ENCODE measurements at places on chromosomes 13 and 19. TPM values are rescaled to one million over a fixed set of nuclear protein-coding genes. Genes with fewer than 3 reads are reported as not detected.
A peak's percentile ranks its signal among the peaks of the same experiment; 100 is the strongest.

PNMA8A gene
- not detected for total RNA-seq

OR7A5 gene
- not detected for total RNA-seq

ETHE1 gene
- total RNA-seq: 20.2 TPM

SIGLEC11 gene
- not detected for total RNA-seq

ZNF540 gene
- total RNA-seq: 12.0 TPM

ZNF761 gene
- total RNA-seq: 4.5 TPM

GJB2 gene
- 0.25 TPM for total RNA-seq

SIGLEC9 gene
- 0.36 TPM for total RNA-seq

APOC4 gene
- not detected for total RNA-seq

CD33 gene
- 1.7 TPM for total RNA-seq

- no peaks in the 10 kb centered on the region for H3K36me3 ChIP-seq
- H3K4me3 ChIP-seq: no peak overlapping the region
- H3K27me3 ChIP-seq: no peaks in the 10 kb centered on the region
- no peaks in the 10 kb centered on the region for H3K4me1 ChIP-seq
- no peak for DNase-seq
- H3K27ac ChIP-seq: no peak overlapping the region
These were observed 144.7 kb downstream of the MTUS2 start for GRCh38 chr13:28964803-28965202.

DNA sequence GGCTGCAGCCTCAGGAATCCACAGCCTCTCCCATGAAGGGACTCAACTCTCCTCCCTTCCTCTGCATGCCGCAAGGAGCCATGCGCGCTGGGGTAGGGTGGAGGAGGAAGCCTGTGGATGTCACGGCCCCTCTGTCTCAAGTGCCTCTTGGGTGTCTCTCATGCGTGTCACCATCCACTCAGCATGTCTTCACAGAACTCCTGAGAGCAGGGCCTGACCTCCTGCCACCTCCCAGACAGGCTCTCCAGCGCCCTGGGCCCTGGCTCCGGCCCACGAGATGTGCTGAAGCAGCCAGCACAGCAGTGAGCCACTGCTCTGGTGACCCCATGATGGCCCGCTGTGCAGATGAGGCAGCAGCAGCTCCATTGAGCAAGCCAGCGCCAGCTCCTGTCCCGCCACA lies 25.9 kb upstream of the SPACA7 start:
- peaks cover 18% of the 10 kb centered on the region for H3K27me3 ChIP-seq
- H3K36me3 ChIP-seq: no peaks in the 10 kb centered on the region
- no peak overlapping the region for H3K4me3 ChIP-seq
- H3K27ac ChIP-seq: no peak overlapping the region
- DNase-seq: no peak

DNA sequence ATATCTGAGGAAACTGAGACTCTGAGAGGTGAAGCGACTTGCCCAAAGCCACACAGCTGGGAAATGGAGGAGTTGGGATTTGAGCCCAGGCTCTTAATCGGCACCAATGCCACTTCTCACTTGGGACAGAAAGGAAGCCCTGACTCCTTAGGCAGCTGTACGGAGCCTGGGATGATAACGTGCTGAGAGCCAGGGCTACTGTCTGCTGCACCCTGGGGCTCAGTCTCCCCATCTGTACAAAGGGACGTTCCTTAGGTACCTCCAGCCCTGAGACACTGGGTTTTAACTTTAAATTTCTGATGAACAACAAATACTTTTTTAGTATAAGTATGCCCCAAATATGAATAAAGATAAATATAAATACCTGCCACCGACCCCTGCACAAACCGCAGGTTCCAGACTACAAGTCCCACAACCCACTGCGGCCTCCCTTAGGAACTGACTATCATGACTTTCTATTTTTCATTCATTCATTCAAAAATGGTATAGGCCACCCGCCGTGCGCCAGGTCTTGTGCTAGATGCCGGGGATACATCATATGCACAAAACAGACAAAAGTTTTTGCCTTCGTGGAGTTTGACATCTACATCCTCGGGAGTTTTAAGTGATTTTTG lies 776 bp upstream of the NCLN start:
- DNase-seq: no peak
- no peaks in the 10 kb centered on the region for H3K27me3 ChIP-seq
- peak overlapping the region; percentile 59 for H3K4me3 ChIP-seq
- peaks cover 87% of the 10 kb centered on the region for H3K4me1 ChIP-seq
- peaks cover 37% of the 10 kb centered on the region for H3K36me3 ChIP-seq

GRCh38 chr19:3404324-3405260 lies 38.2 kb downstream of the NFIC start:
- H3K4me1 ChIP-seq: no peaks in the 10 kb centered on the region
- DNase-seq: no peak
- no peak overlapping the region for H3K27ac ChIP-seq
- H3K27me3 ChIP-seq: no peaks in the 10 kb centered on the region

DNA sequence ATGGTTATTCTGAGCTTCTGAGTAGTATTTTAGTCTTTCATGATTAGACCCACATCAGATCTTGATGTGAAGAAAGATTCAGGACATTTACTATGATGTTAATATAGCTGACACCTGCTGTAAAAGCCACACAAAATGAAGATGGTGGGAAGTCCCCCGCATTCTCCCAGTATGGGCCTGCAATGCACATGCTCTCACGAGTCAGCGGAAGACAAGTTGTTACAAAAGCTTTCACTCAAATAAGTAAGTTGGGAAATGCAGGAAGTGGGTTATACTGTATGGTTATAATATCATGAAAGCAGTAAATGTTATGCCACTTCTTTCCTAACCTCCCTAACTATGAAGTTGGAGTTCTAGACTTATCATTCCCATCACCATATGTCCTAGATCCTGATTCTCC lies 171.9 kb downstream of the KLF5 start:
- DNase-seq: no peak
- H3K27ac ChIP-seq: no peak overlapping the region
- H3K4me1 ChIP-seq: peaks cover 32% of the 10 kb centered on the region
- H3K27me3 ChIP-seq: no peaks in the 10 kb centered on the region
- no peak overlapping the region for H3K4me3 ChIP-seq

DNA sequence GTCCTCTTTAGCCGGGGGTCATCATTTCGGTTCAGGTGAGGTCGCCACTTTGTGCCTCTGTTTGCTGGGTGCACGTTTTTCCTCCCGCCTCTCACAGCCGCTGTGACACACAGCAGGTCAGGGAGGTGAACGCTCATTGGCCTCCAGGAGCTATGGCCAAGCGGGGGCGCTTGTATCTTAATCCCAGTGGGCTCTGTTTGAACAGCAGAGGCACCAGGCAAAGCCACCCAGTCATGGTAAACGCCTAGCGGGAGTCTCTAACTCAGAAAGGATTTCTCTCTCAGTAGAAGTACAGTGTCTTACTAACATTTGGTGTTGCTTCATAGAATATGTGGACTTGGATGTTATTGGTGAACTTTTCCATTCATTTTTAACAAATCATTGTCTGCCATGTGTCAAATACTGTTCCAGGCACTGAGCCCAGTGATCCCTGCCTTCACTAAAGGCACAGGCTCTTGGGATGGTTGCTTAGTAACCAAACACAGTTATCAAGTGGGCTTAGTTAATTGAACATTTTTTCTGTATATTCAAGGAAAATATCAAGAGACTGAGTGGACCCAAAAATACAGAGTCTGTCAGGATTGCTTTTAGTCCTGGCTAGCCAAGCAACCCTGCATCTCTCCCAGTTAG lies 186.7 kb downstream of the STK24 start:
- H3K36me3 ChIP-seq: no peaks in the 10 kb centered on the region
- peaks cover 4% of the 10 kb centered on the region for H3K27me3 ChIP-seq
- H3K4me3 ChIP-seq: no peak overlapping the region
- no peaks in the 10 kb centered on the region for H3K4me1 ChIP-seq
- DNase-seq: no peak
- no peak overlapping the region for H3K27ac ChIP-seq

DNA sequence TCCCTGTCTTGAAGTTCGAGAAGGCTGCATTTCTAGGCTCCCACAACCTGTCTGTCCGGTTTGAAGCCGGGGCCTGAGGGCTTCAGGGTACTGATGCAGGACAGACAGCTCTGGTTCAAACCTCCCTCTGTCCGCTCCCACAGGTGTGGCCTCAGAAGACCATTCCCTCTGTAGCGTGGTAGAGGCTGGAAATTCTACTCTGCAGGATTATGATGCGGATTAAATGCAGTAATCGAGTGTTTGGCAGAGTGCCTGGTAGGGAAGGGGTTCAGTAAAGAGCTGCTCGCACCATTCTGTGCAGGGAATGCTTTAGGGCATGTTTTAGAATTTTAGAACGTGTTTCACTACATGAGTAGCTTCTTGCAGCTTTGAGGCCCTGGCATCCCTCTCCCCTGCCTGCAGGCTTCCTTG lies 30.5 kb downstream of the PPP1R37 start:
- H3K36me3 ChIP-seq: no peaks in the 10 kb centered on the region
- peaks cover 39% of the 10 kb centered on the region for H3K4me1 ChIP-seq
- DNase-seq: no peak
- H3K4me3 ChIP-seq: no peak overlapping the region

DNA sequence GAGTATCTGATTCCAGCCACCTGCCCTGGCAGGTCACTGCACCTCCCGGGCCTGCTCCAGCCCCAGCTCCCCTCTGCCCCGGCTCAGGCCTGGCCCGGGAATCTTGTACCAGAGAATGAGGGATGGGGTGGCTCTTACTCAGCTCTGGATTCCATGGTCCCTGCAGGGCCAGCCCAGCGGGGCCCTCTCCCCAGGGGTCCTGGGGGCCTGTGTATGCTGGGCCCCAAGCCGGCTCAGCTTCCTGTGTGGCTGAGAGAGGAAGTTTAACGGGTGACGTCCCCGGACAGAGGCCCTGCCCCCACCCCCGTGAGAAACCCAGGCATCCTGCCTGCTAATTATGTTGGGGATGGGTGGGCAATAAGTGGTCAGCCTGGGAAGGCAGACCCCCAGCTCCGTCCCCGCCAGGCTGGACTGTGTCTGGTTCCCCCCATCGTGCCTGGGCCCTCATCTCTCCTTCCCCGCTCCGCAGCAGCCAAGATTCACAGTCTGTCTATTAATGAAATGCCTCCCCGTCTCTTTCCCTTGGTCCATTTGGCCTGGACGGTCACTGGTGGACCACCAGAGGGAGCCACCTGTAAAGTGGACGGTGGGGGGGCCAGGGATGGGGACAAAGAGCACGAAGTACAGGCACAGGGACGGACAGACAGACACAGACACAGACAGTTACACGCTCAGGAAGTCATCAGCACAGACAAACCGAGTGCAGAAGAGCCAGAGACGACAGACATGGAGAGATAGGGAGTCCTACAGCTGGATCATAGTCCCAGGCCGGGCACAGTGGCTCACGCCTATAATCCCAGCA lies at the start of gene DENND1C:
Gene DENND1C (minus strand): TSS at position 247 of the 802 bp plus-strand sequence. CDS start 92 bp downstream, at position 155.
- DNase-seq: peak; percentile 57
- H3K27me3 ChIP-seq: no peaks in the 10 kb centered on the region
- peak within 1 kb of the TSS; percentile 90 for H3K4me3 ChIP-seq
- H3K4me1 ChIP-seq: peaks cover 45% of the 10 kb centered on the region

- H3K27me3 ChIP-seq: no peaks in the 10 kb centered on the region
- no peak for DNase-seq
- no peaks in the 10 kb centered on the region for H3K4me1 ChIP-seq
- no peaks in the 10 kb centered on the region for H3K36me3 ChIP-seq
- H3K4me3 ChIP-seq: no peak overlapping the region
These were observed 25.7 kb downstream of the TEX29 start for GRCh38 chr13:111346101-111346680.

GRCh38 chr13:48159401-48159800 lies 64.5 kb upstream of the MED4 start:
- no peaks in the 10 kb centered on the region for H3K36me3 ChIP-seq
- H3K27me3 ChIP-seq: no peaks in the 10 kb centered on the region
- no peak overlapping the region for H3K4me3 ChIP-seq
- DNase-seq: no peak
